Head of caudate nucleus (tissue), 42 donors: ENCODE measurements at places on chromosomes 3 and 15.

DNA sequence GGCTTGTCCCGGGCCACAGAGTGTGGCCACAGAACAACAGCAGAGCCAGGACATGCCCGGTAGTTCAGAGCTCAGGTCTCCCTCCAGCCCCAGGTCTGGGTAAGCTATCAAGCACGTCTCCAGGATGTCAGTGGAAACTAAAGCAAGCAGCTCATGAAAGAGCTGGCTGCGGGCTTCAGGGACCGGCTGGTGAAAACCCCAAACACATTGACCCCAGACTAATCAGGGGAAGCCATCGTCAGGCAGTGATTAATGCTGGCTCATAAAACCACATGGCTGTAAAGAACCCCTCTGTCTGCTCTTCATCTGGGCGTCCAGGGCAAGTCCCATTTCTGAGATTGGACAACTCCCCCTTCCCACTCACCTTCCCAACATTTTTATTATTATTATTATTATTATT, 37.8 kb downstream of the LMCD1 start:
- no peak for DNase-seq

DNA sequence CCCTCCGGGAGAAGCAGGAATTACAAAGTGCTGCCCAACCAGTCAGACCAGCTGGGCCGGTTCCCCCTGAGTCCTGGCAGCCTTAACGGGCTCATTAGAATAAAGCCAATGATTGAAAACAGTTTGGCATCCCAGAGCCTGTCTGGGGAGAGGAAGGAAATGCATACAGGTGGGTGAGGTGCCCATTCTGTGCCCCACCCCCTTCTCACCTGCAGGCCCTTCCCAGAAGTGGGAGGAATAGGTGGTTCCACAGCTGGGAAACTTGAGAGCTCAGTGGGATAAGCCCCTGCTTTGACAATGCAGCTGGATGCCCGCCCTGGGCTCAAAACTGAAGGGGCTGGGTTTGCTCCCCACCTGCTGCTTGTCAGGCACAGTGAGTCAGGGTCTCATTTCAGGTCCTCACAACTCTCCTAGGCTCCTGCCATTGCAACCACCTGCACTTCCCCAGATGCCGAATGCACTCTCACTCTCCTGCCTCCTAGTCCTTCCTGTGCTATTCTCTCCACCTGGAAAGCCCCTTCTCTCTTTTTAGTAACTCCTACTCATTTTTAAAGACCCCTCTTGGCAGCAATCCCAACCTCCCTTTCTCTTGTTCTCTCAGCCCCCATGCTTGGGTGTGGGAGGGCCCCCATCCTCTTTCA, 5.5 kb upstream of the BUB1B start:
- DNase-seq = no peak

DNA sequence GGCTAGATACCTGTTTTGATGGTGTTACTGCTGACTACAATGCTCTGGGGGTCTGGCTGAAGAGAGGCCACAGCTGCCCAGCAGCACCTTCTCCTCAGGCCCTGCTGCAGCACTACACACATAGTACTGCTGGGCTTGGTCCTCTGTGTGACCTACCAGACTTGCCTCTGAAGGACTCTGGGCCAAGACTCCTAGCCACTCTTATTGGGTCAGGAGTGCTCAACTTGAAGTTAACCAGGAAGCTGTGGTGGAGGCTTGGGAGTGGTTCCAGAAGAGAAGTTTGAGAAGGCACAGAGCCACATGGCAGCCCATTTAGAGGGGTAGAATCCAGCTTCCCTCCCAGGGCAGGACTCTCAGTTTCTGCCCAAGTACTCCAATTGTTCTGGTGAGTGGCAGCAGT, 16.6 kb downstream of the ELP6 start:
- no peak for DNase-seq

- peak; percentile 7 for DNase-seq
These were observed 97.0 kb upstream of the NMNAT3 start for GRCh38 chr3:139774560-139775302.

DNA sequence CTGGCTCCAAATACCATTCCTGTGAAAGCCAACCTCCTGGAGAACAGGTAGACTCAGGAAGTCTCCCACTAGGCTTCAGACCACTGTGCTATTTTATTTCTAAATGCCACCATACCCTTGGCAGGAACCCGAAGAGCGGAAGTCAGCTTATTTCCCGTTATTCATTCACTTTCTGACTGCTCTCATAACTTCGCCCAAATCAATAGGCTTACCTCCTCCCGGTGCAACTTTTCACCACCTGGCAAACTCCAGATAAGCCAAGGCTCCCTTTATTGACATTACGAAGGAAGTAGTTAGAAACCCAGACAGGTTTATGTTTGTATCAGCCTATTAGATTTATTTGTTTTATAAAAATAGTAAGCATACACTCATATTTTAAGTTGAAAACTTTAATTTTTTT, 3.3 kb upstream of the CCDC54 start:
- DNase-seq = no peak

DNA sequence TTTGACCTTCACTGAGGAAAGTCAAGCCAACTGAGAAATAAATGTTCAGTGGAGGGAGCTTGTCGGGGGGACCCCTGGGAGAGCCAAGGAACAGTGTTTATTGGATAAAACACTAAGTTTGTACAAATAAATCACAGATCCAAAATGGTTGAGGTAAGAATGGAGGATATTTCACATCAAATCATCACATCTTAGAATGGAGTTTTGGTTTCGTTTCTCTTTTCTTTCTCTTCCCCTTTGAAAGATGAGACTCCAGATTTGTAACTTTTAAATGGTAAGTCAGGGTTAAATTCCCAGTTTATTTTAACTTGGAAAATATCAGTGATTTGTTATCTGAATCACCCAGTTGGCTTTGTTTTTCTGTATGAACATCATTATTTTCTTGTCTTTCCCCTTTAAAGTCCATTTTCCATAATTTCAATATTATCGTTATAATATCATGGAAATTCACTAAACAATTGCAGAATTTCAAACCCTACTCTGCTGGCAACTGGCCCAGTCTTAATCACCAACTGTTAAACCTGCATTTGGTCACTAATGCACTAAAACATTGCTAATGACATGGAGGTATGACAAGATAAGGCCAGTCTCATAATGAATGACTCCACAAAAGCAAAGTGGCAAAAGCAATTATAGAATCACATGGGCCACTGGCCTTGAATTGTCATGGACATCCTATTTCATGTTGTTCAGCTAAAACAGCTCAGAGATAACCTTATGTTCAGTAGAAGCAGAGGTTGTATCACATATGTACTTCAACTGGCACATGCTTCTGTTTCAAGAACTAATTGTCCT, 295.1 kb downstream of the SHOX2 start:
- DNase-seq = no peak

GRCh38 chr3:51815614-51816013, 36.6 kb upstream of the IQCF6 start:
- DNase-seq = no peak

DNA sequence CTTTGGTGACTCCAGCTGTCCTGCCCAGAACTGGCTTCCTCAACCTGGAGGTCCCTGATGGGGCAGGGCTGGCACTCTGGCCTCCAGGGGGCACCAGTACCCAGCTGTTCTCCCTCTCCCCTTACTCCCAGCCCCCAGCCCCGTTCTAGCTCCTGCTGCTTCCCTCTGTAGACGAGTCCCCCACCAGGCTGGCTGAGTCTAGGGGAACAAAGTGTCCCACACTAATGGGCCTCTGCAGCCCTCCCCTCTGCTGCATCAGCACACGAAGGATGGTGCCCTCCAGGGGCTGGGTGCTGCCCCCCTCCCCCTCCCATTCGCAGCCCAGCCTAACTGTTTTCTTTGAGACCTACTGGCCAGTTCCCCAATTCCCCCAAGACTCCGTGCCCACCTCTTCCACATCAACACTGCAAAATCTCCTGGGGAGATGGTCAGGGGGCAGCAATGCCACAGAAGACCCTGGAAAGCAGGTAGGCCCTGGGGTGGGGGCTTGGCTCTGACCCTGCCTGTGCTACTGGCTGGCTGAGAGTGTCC, 4.2 kb downstream of the RHCG start:
- DNase-seq = no peak

DNA sequence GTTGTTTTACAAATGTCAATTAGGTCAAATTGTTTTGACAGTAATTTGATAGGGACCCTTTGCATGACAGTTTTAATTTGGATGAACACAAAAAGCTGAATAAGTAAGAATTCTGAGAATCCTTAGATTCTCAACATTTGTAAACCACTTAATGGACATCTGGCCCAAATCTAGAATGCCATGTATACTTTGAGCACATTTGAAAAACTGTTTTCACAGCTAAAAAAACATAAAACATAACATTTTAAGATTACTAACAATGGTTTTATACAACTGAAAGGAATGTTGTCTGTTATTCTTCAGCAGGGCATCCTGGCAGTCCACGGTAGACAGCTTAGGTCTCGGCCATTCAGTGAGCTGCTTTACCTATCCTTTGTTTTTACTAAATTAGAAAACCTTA, 34.5 kb upstream of the TM2D3 start:
- no peak for DNase-seq

DNA sequence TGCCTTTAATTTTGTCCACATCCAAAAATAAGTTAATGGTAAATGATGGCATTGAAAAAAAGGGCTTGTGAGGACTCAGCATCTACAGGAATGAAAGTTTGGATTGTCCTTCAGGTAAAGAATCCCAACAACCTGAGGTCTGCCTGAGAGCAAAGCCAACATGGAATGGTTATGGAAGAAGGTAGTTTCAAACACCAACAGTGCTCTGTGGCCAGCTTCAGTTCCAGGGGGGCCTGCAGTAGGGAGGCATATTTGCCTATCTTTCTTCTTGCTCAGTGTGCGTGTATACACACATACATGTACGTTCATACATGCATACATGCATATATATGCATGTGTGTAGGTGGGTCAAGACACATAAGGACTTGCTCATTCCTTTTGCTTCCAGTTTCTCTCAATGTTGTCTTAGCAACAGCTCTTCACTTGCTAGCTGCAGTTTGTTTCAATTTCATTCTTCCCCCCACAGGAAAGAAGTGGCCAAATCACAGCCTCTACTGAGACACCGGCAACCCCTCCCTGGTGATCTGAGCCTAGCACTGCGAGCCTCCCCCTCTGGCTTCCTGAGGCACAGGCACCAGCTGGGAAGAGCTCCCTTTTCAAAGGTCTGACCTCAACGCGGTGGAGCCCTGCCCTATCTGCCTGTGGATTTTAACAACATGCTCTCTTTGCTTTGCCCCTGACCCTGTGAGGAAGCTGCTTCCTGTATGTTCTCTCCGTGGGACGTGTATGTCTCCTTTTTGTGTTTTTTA, 146.2 kb downstream of the KLF13 start:
- peak; percentile 35 for DNase-seq

DNA sequence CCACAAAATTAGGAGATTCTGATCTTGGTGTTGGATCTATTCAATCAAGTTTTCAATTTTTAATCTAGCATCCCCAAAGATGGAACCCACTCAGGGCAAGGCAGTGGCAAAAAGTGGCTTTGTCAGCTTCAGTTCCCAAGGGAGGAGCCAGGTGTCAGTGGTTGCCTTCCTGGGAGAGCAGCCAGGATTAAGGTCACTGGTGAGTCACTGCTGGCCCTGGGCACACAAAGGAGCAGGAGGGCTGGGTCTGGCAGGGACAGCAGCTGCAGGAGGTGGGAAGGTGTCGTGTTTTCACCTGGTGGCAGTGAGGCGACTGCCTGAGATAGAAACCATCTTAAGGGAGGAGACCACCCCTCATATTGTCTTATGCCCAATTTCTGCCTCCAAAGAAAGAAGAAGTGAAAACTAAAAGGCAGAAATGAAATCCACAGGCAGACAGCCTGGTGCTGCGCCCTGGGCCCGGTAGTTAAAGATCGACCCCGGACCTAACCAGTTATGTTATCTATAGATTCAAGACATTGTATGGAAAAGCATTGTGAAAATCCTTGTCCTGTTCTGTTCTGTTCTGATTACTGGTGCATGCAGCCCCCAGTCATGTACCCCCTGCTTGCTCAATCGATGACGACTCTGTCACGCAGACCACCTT, 5.9 kb upstream of the KLHL25 start:
- DNase-seq = no peak

DNA sequence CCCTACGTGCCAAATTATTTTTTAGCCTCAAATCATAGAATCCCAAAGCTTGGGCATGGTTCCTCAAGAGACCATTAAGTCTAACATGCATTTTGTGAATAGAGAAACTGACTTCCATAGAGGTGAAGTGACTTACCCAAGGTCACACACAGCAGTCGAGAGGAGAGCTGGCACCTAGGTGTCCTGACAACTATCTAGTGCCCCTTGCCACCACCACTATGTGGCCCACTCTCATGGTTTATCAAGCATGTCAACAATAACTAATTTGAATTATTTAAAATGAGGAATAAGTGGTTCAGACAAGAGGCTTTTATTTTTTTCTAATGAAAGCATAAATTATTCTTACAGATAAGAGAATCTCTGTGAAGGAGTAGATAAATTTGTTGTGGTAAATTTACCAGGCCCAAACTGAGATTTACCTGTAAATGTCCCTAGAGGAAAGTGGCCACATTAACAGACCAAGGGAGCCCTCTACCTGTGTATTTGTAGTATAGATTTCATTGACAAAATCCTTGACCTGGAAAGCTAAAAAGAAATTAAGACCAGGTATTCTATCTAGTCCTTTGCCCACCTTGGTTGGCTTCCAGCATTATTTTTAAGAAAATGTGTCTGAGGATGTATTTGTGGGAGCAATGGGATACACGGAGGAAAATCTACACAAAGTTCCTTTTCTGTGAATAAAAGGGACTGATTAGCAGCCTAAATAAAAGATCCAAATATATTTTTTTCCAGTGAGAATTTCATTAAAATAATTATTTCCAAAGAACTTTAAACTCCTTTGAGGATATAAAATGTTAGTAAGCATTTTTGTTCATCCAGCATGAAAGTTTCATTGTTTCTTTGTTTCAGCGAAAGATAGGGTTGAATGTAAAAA, 49.1 kb downstream of the IQCH start:
- no peak for DNase-seq
